Calu3 (cell line): ENCODE measurements at places on chromosomes 11 and 22. TPM values are rescaled to one million over a fixed set of nuclear protein-coding genes. Genes with fewer than 3 reads are reported as not detected.

DNA sequence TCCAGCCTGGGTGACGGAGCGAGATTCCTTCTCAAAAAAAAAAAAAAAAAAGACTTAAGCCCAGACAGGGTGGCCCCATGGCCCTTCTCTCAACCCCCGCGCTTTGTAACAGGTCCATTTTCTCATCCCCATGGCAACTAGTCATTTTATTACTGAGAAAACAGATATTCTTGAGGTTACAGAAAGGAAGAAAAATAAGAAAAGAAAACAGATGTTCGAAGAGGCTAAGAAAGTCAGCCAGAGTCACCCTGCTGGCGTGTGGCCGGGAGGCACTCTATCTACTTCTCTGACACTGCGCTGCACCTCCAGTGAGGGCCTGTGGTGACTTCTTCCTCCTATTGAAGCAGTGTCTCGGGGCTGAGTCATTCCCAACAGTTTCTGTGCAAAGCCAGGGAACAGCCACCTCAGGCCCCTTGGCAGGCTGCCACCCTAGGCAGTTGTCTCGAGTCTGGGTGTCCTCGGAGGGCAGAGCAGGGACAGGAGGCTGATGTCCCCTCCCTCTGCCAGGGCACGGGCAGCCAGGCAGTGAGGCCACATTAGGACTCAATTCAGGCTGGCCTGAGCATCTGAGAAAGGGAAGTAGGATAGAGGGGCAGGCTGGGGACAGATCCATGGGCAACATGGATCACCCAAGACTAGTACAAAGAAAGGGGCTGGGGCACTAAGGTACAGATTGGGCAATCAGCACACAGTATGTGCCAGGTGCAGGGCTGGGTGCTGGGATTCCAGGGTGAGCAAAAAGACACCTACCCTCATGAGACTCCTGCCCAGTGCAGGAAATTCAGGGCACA, 16.4 kb upstream of the SYVN1 start:
- peak; percentile 96 for DNase-seq

DNA sequence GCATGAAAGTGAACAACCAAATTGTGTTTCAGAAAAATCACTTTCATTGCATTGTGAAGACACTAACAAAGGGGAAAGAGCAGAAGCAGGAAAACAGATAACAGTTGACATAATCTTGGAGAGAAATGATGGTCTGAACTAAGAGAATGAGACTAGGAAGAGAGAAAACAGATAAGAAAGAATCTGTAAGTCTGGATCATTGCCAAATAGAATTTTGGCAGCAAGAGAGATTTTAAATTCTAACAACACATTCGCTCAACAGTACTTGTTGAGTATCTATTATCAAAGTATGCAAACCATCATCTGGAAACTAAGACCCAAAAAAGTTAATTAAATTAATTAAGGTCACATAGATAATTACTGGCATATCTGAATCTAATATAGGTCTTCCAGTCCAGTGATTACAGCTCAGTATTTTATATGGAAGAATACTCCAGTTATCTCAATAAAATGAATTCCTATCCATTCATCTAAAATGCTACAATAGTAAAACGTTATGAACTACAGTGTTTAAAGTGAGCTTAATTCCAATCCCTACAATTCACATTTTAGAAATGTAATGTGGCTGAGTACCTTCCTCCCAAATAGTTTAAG, 166.7 kb upstream of the FAT3 start:
- no peak for DNase-seq

- DNase-seq, result no peak
These were observed 727.7 kb upstream of the ANO5 start for GRCh38 chr11:21465203-21465602.

DNA sequence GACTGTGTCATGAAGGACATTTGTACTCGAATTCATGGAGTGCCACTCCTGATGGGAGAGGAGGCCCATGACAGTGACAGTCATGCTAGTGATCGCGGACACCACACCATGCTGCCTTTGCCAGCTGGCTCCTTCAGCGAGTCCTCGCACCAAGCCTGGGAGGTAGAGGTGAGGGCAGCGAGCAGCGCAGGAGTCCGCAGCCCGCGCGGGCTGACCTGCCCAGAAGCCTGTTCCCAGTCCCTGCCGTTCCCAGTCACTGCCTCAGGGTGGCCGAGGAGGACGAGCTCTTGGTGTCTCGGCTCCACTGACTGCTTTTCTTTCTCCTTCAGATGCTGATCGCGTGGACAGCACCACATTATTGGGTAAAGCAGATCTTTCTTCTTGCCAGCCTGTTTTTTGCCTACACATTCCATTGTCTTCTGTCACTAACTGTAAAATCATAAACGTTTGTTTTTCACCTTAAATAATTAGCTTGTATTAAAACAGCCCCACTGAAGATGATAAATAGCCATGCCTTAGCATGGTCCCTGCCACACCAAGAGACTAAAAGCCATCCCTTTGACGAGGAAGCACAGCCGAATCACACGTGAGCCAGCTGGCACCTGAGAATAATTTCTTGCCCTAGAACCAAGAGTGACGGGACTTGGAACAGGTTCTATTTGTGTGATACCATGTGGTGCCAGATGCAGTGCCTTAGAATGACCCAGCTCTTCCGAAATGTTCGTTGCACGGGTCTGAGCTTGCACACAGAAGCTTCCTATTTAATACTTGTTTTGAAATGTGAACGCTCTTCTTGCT, 25.5 kb downstream of the FAM118A start:
- no peak for DNase-seq

GRCh38 chr11:130315354-130315970, 745 bp upstream of the ZBTB44 start:
- peak; percentile 61 for DNase-seq

DNA sequence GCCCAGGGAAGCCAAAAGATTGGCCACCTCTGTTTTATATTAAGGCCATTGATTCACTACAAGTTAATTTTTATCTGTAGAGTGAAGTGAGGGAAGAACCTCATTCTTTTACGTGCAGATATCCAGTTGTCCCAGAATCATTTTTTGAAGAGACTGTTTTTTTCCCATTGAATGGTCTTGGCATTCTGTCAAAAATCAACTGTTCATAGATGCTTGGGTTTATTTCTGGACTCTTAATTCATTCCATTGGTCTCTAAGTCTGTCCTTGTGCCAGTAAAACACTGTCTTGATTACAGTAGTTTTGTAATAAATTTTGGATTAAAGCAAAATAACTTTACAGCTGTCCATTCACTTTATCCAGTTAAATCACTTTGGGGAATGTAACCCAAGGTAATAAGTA, 26.8 kb downstream of the WBP2NL start:
- no peak for DNase-seq

GRCh38 chr11:10317776-10318526, 13.1 kb downstream of the ADM start:
- no peak for DNase-seq

GRCh38 chr22:47021371-47022074, 259.1 kb downstream of the TBC1D22A start:
- DNase-seq, result no peak

- no peak for DNase-seq
These were observed 57.2 kb downstream of the CCDC83 start for GRCh38 chr11:85912414-85912813.

GRCh38 chr11:100525635-100526034, 161.5 kb upstream of the ARHGAP42 start:
- no peak for DNase-seq

GRCh38 chr11:110929129-110929528, 216.9 kb upstream of the ARHGAP20 start:
- no peak for DNase-seq

GRCh38 chr22:42816336-42816735, 40.7 kb downstream of the ARFGAP3 start:
- DNase-seq, result no peak

GRCh38 chr11:35183326-35183925, 44.5 kb downstream of the CD44 start:
- no peak for DNase-seq

GRCh38 chr11:36015799-36016198, 71.9 kb downstream of the LDLRAD3 start:
- DNase-seq, result no peak

- DNase-seq, result peak; percentile 79
These were observed 13.0 kb upstream of the MYEOV start for GRCh38 chr11:69280994-69281393.

- no peak for DNase-seq
These were observed 78.8 kb downstream of the RELT start for GRCh38 chr11:73454987-73455386.

DNA sequence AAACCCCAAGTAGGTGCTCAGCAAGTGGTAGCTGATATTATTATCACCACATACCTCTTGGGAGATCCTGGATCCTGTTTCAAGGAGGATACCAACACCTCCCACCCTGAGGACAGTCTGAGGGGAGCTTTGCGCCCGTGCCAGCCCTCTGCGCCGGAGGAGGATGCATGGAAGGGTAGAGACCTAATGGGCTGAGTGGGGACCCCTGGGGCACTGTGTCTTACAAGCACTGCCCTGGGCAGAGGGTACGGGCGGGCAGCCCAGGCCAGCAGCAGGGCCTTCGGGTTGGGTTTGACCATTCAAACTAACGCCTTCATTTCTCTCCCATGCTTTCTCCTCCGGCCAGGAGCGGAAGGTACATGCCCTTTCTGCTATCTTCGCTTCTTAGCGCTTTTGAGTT, 26.3 kb downstream of the MYBPC3 start:
- DNase-seq, result no peak

DNA sequence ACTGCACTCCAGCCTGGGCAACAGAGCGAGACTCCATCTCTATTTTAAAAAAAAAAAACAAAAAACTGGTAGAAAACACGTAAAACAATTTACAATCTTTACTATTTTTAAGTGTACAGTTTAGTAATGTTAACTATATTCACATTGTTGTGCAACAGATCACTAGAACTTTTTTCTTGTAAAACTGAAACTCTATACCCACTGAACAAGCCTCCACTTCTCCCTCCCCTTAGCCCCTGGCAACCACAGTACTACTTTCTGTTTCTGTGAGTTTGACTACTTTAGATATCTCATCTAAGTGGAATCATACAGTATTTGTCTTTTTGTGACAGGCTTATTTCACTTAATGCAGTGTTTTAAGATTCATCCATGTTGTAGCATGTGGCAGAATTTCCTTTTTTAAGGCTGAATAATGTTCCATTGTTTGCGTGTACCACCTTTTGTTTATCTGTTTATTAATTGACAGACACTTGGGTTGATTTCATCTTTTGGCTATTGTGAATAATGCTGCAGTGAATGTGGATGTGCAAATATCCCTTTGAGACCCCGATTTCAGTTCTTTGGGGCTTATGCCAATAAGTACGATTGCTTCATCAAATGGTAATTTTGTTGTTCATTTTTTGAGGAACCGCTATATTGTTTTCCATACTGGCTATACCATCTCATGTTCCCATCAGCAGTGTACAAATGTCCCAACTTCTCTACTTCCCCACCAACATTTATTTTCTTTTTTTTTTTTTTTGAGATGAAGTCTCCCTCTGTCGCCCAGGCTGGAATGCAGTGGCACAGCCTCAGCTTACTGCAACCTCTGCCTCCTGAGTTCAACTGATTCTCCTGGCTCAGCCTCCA, 11.0 kb downstream of the DDB2 start:
- no peak for DNase-seq

DNA sequence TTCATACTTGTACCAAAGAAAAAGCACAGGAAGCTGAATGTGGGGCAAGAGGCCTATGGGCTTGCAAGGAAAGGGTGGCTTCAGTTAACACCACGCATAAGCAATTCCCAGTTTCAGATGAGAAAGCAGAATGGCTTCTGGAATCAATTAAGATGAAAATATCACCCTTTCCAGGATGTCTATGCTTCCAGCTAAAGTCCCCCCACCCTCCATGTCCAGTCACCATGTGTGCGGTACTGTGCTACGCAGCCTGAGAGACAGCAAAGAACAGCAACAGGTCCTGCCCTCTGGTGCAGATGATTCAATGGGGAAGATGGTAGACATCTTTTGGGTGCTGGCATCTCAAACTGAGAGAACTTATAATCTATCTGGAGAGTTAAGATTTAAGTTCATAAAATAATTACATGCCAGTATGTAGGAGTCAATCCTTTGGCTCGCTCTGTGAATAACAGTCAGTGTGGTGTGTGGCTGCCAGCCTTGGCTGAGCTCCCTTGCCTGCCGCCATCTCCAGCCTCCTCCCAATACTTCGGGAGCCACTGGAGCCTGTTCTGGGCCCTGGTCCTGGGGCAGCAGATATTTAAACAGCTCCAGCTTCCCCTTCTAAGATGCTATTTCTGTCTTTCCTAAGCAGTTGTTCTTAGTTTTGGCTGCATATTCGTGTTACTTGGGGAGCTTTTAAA, 44.5 kb downstream of the ME3 start:
- DNase-seq, result no peak

- no peak for DNase-seq
These were observed 16.3 kb upstream of the CABP2 start for GRCh38 chr11:67539550-67539949.

- DNase-seq, result peak; percentile 37
These were observed at the start of gene CST6 for GRCh38 chr11:66011785-66012303. CST6 (plus strand) TSS chr11:66012008; CDS start chr11:66012045, 37 bp downstream.

DNA sequence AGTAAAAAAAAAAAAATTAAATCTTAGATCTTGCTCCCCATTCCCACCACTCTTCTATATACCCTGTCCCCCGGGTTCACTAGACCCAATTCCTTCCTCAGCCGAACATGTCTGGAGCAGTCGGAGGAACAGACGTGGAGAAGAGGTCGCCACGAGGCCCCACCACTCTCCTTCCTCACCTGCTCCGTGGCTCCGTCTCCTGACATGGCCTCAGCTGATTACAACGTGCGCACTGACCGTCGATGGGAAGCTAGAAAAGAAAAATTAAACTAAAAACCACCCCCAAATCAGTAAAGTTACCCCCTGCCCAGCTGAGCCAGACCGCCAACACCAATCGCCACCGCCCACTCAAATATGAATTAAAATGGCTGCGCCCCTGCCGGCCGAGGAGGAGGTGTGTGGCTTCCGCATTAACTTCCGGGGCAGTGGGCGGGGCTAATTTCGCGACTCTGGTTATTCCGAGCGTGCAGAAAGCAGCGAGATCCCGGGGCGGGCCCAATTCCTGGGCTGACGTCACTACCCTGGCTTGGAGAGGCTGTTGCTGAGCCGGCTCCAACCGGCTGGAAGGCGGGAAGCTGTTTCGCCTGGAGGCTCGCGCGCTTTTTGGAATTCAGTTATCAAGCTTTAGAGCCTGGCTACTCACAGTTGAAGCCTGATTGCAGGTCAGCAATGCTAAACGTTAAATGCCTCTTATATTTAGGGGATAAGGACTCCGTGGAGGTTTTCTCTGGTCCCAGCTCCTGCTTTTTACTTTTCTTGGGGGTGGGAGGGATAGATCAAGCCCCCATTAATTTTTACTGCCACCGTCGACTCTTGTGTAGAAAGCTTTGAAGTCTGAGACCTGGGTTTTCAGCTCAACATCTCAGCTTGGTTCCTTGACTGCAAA, at the start of gene CSTF3:
Gene CSTF3, minus strand, starts transcription at position 361 of the 886 bp plus-strand sequence. Its CDS starts 155 bp downstream, at position 206.
- peak; percentile 100 for DNase-seq

GRCh38 chr11:65187971-65188461, 6.3 kb downstream of the CAPN1 start:
- DNase-seq, result no peak

UCP3 gene
- 1.9 and 3.4 TPM in 2 replicates for total RNA-seq

OR10A2 gene
- not detected in 2 replicates for total RNA-seq

LRP5 gene
- total RNA-seq, result 64.8 and 82.0 TPM in 2 replicates

C22orf42 gene
- not detected in 2 replicates for total RNA-seq

PGA5 gene
- total RNA-seq, result not detected in 2 replicates

UBTFL1 gene
- total RNA-seq, result not detected in 2 replicates

MS4A1 gene
- not detected in 2 replicates for total RNA-seq

RHBDD3 gene
- 51.5 and 51.7 TPM in 2 replicates for total RNA-seq

PLEKHA7 gene
- total RNA-seq, result 138 and 167 TPM in 2 replicates

CDC42EP1 gene
- total RNA-seq, result 156 and 162 TPM in 2 replicates
